ENCODE measurements at places on chromosomes 1 and 21.

- DNase-seq = no peak
These were observed 9.1 kb downstream of the RHBDL2 start for GRCh38 chr1:38932571-38932970.

GRCh38 chr1:10606064-10606463 is 131.3 kb downstream of the PEX14 start:
- DNase-seq = no peak

GRCh38 chr1:84847253-84848250 is 45.5 kb downstream of the LPAR3 start:
- DNase-seq = peak; percentile 23

- DNase-seq = no peak
These were observed 46.2 kb downstream of the PGBD5 start for GRCh38 chr1:230379928-230380327.

GRCh38 chr1:15411593-15412137 is 2.0 kb downstream of the EFHD2 start:
- peak; percentile 85 for DNase-seq

DNA sequence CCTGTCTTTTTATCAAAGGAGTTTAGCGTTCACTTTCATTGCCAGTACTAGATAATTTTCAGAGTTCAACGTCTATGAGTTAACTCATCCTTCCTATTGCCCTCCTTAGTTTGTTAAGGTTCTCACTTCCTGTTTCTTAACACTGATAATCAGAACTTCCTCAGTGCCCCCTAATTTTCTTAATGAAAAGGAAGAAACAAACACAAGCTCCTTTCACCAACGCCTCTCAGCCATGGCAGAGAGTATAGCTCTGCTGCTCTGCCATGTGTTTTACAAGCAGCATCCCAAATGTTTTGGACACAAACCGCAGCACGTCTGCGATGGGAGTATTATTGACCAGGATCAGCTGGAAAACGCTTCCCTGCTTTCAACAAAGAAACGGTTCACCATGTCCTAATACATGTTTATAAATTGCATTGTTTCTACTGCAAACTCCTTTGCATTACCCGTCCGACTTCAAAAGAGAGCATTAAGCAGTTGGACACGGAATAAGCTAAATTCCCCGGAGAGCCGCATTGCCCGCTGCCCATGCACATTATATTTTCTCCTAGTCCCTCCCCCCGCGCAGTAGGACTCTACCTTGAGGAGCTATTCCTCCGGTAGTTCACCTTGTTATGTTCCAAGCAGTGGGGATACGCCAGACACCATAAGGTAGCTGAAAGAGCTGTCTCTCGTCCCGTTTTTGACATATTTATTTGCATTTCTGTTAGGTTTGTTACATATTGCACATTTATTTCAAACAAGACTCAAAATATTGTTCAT is 561 bp downstream of the OLFM3 start:
- DNase-seq = no peak

DNA sequence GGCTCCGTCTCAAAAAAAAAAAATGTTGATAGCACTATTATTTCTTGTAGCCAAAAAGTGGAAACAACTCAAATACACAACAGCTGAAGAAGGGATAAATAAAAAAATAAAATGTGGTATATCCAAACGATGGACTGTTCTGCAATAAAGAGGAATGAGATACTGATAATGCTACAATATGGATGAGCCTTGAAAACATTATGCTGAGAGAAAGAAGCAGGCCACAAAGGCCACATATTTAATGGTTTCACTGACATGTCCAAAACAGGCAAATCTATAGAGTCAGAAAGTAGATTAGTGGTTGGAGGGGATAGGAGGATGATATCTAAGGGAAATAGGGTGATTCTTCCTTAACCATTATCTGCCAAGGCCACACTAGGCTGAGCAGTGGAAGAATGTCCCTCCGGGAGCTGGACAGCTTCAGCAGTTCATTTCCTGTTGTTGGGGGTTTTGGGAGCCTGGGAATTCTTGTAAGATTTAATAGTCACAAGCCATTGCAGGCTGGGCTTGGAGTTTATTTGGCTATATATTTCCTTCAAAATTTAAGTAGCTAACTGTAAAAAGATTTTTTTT is 53.5 kb downstream of the ST3GAL3 start:
- no peak for DNase-seq

- peak; percentile 81 for DNase-seq
These were observed 11.5 kb downstream of the TNFSF4 start for GRCh38 chr1:173195596-173196088.

GRCh38 chr1:96971439-96971838 is 249.9 kb downstream of the PTBP2 start:
- DNase-seq = no peak

DNA sequence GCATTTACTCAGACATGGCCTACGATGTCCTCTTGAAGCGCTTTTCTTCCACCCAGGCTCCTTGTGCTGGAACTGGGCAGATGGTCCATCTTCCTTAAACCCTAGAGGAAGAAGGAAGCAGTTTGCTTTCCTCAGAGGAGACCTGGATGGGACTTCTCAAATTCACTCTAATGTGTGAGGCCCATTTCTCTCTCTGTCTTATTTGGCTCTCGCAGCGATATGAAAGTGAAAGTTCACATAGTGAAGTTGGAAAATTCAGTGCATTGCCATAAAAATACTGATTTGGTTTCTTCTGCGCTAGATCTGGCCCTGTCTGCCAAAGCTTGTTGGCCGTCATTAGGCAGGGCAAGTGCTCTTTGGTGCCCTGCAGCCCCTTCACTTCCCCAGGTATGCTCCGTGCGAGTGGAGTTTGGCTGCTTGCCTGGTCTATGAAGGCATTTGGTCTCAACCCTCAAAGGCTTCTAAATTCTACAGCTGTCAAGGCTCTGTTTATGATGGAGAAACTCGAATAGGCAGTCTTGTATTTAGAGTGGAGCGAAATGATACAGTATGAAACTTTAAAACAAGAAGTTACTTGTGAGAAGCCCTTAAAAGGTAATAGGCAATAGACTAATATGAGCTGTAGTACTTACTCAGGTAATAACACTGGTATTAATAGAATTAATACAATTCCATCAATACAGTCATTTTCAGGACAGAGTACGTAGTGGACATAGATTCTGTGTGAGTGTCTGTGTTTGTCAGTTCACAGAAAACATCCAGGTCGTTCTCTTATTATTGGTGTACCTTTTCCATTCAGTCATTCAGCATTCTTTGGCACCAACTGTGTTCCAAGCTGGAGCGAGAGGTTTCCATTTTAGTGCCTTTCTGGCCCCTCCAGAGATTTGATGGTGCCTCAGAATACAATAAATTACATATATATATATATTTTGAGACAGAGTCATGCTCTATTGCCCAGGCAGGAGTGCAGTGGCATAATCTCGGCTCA is 20.5 kb downstream of the SZRD1 start:
- peak; percentile 68 for DNase-seq

DNA sequence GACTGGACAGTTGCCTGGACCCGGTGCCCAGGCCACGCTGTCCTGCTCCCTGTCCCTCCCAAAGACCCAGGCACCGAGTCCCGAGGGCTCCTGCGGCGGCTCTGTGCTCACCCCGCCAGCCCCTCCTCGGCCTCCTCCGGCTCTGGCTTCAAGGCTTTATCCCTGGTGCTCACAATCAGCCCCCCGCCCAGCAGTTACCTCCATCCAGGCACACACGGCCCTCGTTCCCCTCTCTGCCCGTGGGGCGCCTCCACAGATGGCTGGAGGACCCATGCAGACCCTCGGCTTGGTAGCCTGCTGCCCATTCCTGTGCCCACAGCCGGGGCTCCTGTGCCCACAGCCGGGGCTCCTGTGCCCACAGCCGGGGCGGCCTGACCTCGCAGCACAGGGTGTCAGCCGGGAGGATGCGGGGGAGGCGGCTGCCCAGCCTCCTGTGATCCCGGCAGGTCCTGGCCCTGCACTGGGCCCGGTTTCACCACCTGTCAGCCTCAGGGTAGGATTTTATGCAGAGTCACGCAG is 52.3 kb upstream of the COL18A1 start:
- no peak for DNase-seq

- DNase-seq = no peak
These were observed 135.0 kb downstream of the KCNJ6 start for GRCh38 chr21:37780991-37781983.

- DNase-seq = no peak
These were observed 1.6 kb downstream of the GSTM5 start for GRCh38 chr1:109713636-109714035.

DNA sequence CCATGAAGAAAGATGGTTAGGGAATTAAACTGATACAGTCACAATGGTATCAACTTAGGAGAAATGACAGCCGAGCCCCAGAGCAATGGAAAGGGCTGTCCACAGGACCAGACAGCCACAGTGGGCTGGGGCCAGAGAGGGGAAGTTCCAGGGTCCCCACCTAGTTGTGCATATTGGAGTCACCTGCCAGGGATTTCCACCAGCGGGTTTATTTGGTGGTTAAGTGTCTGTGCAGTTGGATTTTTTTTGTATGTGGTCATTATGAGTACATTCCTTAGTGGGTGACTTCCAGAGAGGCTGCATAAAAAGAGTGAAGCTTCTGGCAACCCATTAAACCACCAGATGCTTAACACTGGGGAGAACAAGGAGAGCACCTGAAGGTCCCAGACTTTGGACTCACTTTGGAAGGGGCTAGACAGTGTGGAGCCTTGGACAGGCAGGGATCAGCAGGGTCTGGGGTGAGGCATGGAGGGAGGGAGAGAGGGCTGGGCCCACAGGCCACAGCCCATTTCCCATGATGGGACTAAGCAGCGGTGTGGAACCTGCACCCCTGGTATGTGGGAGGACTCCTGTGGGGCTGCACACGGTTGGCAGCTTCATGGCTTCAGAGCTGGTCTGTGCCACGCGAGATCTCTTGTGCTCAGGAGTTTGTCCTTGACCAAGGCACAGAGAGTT is 7.8 kb upstream of the PTTG1IP start:
- DNase-seq = peak; percentile 28

- no peak for DNase-seq
These were observed 1493.7 kb downstream of the AMY1C start for GRCh38 chr1:105243411-105243810.

GRCh38 chr1:193754732-193755427 is 568.5 kb upstream of the B3GALT2 start:
- peak; percentile 1 for DNase-seq

DNA sequence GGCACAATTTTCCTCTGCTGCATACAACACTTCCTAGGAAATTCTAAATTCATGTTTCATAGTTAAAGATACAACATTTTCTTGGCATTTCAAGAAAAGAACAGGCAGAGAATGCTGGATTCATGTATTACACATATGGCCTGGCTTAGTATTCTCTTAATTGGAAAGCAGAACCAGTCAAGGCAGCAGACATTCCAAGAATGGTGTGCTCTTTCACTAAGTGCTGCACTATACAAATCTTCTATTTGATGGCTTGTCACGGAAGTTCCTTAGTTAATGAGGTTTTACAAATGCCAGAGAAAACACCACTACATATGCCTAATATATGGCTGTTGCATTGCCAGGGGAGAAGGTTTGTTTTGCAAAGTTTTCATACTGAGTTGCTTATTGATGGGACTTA is 80.8 kb upstream of the DYNLT5 start:
- DNase-seq = no peak

DNA sequence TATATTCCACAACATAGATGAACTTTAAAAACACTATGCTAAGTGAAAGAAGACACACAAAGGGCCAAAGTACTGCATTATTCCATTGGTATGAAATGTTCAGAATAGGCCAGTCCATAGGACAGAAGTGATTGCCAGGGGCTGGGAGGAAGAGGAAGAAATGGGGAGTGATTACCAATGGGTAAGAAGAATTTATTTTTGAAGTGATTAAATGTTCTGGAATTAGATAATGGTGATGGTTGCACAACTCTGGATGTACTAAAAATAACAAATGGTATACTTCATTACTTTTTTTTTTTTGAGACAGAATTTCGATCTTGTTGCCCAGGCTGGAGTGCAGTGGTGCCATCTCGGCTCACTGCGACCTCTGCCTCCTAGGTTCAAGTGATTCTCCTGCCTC is 61.7 kb downstream of the CHD5 start:
- no peak for DNase-seq

DNA sequence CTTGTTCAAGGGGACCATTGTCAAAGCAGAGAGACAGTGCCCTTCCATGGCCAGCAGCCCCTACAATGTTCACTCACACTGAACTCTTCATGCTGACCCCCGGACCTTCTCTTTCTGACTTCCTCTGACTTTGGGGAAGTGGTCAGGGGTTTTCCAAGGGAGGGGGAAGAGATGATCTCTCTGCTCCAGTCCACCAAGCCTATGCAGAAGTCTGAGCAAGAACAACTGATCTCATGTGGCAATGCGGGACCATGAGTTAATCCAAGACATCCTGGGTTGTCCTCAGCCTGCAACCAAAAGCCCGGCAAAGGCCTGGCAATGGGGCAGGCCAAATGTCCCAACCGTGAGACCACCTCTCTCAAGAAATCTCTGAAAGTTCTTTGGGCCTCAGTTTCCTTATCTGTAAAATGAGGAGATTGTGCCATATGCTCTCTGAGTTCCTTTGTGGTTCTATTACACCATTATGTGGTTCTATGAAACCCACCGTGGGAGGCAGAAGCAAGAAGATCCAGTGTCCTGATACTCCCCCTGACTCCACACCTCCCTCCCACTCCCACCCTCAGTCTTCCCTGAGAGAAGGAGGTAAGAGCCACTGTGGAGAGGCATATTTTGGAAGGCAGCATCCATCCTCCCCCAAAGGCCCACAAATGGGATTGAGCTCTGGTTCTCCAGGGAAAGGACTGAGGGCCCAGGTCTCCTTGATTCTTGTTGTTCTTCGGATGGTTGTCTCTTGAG is 11.8 kb upstream of the ARHGEF2 start:
- peak; percentile 52 for DNase-seq

DNA sequence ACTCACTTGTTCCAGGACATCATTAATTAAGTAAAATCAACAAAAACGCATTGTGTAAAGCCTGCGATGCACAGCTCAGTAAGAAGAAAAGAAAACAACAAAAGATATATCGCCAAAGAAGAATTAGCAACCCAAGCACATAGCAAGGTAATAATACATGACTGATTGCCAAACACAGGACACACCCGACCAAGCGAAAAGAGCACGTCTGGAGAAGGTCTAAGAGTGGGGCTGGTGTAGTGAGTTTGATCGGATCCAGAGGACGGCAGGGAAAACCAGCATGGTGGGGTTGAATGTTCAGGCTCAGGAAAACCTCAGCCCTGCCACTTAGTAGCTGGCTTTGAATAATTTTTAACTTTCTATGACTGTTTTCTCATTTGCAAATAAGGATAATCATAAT is 69.8 kb downstream of the JAK1 start:
- no peak for DNase-seq

DNA sequence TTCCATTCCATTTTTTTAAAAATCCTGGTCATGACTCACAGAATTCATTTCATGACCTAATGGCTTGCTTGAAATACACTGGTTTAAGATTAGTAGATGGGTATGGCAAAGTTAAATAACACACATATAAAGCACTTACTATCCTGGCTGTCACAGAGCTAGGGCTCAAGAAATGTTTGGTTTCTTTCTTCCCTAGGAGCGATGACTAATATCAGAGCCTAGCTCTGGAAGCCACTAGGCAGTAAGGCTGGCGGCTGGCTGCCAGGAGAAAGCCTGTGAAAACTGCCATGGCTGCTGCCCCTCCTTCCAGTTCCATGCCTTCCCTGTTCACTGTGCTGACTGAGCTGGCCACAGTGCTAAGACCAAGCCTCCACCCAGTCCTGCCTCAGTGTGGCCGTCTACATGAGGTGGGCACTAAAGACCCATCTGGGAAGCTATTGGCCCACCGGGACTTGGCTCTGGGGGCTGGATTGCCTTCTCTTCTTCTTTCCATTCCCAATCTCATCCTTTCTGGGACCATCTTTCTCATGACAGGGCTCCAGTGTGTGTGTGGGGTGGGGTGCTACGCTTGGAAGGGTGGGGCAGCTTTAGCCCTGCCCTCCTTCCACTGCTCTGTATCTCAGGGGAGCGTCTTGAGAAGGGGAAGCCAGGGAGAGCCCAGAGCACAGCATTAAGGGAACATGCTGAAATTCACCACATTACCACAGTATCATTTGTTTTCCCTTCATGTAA is 10.8 kb upstream of the ASCL5 start:
- no peak for DNase-seq

- no peak for DNase-seq
These were observed 144.6 kb upstream of the COL6A1 start for GRCh38 chr21:45836694-45837670.
